ENCODE measurements at places on chromosomes 2 and 18. TPM values are rescaled to one million over a fixed set of nuclear protein-coding genes. Genes with fewer than 3 reads are reported as not detected.

The PUM2 gene
- total RNA-seq: 49.5 TPM

The ELOA2 gene
- not detected for total RNA-seq

The C2orf66 gene
- under 0.01 TPM for total RNA-seq

The C2orf78 gene
- not detected for total RNA-seq

The CTAGE1 gene
- not detected for total RNA-seq

The OBSL1 gene
- total RNA-seq: 37.5 TPM

The PCARE gene
- total RNA-seq: not detected

The ALPG gene
- not detected for total RNA-seq

The FAM98A gene
- 108 TPM for total RNA-seq

The SKOR2 gene
- not detected for total RNA-seq

The PIAS2 gene
- 23.1 TPM for total RNA-seq

The SULT1C4 gene
- total RNA-seq: not detected

The PLCD4 gene
- total RNA-seq: 2.2 TPM

The PAX3 gene
- total RNA-seq: 4.8 TPM

The ANKRD53 gene
- total RNA-seq: 0.39 TPM

The KCNIP3 gene
- 3.1 TPM for total RNA-seq

The DPYSL5 gene
- total RNA-seq: not detected

Data from subcutaneous preadipocyte (primary cell).